WTC11 (cell line): ENCODE measurements at places on chromosomes 11 and 22.

GRCh38 chr11:95266751-95267374, 35.9 kb upstream of the SESN3 start:
- DNase-seq: no peak

DNA sequence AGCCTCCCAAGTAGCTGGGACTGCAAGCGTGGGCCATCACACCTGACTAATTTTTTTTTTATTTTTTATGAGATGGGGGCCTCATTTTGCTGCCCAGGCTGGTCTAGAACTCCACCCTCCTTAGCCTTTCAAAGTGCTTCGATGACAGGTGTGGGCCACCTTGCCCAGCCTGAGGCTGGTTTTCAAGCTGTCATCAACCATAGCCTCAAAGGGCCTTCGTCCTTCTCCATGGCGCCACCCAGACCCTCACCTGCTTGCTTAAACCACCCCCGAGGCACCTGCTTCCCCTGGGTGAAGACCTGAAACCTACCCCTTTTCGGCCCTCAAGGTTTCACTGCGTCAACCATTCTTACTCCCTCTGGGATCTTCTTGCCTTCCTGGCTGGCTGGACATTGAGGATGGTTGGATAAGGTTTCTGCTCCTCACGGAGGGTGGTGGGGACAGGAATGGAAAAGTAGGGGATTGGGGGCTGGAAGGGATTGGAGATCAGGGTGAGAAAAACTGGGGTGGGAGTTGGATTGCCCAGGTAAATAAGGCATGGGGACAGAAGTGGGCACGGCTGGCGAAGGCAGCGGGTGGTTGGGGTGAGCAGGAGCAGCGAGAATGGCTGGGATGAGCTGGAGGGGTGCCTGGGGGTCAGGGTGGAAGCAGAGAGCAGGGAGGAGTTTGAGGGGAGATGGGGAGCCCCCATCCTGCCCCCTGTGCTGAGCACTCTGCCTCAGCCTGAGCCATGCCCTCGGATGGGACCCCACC, 2.8 kb upstream of the ACR start:
- DNase-seq: no peak

GRCh38 chr22:41608386-41608785, 12.5 kb downstream of the DESI1 start:
- DNase-seq: no peak

GRCh38 chr22:50436841-50437341, 37.9 kb downstream of the SBF1 start:
- DNase-seq: no peak

DNA sequence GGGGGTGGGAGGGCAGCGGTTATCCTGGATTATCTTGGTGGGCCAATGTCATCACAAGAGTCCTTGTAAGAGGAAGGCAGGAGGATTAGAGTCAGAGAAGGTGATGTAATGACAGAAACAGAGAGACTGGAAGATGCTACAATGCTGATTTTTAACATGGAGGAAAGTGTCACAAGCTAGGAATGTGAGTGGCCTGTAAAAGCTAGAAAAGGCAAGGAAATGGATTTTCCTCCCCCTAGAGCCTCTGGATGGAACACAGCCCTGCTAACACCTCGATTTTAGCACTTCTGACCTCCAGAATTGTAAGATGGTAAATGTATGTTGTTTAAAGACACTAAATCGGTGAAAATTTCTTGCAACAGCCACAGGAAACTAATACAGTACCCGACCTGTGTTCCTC, 109.3 kb downstream of the MN1 start:
- DNase-seq: no peak
